ENCODE measurements at places on chromosomes 2 and 18.

GRCh38 chr2:18149660-18150246 is 271.3 kb downstream of the KCNS3 start:
- no peak for DNase-seq

DNA sequence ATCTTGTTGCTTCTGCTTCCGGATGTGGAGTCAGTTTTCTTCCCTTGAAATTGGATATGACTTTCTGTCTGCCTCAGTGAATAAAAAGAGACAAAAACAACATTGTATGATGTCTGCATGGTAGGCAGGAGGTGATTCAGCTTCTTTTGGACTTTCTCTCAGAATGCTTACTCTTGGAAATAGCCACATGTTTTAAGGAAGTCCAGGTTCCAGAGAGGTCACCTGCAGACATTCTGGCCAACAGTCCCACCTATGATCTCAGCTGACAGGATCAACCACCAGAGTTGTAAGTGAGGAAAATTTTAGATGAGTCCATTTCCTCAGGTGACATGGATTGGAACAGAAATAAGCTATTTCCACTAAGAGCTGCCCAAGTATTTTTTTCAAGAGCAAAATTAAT is 508.7 kb upstream of the FAM98A start:
- DNase-seq: no peak

GRCh38 chr2:18544171-18544570 is 16.3 kb downstream of the RDH14 start:
- DNase-seq: no peak

GRCh38 chr2:24577481-24577880 is 86.4 kb downstream of the NCOA1 start:
- no peak for DNase-seq

GRCh38 chr2:161265874-161266273 is 42.4 kb upstream of the PSMD14 start:
- DNase-seq: no peak

DNA sequence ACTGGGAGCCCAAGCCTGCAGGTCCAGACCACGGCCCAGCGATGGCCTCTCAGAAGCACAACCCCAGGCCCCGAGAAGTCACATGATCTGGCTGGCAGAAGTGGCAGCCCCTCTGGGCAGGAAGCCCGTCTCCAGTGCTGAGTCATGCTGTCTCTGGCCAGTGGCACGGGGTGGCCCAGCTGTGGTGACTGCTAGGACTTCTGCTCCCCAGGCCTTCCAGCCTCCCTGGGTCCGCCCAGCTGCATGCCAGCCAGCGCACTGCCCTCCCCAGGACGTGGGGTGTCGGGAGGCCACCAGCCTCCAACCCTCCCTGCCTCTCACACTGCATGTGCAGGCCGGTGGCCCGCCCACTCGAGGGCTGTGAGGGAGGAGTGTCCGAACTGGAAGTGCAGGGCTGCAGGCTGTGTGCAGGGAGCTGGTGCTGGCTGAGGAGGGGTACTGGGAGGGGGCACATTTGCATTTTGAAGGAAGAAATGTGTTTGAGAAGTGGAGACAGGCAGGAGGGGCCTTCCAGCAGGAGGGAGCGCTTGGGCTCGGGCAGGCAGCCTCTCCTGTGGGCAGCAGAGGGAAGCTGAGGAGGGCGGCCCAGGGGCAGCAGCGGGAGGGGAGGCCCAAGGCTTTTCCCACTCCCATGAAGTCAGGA is 17.0 kb upstream of the HPCAL1 start:
- DNase-seq: no peak

DNA sequence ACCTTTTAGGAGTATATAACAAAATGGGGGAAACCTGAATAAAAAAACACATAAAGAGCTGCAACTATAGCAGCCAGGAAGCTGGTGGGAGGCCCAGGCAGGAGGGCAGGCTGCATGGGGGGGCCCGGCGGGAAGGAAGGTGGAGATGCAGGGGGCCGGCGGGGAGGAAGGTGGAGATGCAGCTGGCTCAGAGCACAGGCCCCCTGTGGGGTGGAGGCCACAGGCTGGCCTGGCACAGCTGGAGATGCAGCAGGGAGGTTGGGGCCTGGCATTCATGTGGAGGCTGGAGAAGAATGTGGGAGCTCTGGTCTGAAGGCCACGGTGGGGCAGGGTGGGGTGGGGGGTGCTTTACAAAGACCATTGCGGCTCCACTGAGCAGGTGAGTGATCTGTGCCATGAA is 31.4 kb downstream of the FAM228A start:
- DNase-seq: no peak

- DNase-seq: no peak
Observed at GRCh38 chr18:8694891-8695290, 10.5 kb upstream of the MTCL1 start.
